ENCODE measurements at places on chromosomes 2 and 18. TPM values are rescaled to one million over a fixed set of nuclear protein-coding genes. Genes with fewer than 3 reads are reported as not detected.

Gene CDK15
- total RNA-seq = not detected

Gene CIB4
- not detected for total RNA-seq

Gene EVA1A
- not detected for total RNA-seq

Gene HOXD13
- total RNA-seq = not detected

Gene HOXD8
- not detected for total RNA-seq

Gene NETO1
- total RNA-seq = not detected

Gene L3MBTL4
- 0.19 TPM for total RNA-seq
